ENCODE measurements at places on chromosomes 3 and 15. TPM values are rescaled to one million over a fixed set of nuclear protein-coding genes. Genes with fewer than 3 reads are reported as not detected.

GRCh38 chr3:72214066-72214951 lies 429.4 kb upstream of the PROK2 start:
- H3K4me1 ChIP-seq: no peaks in the 10 kb centered on the region
- H3K36me3 ChIP-seq: no peaks in the 10 kb centered on the region
- no peak overlapping the region for H3K4me3 ChIP-seq
- H3K27me3 ChIP-seq: peaks cover 4% of the 10 kb centered on the region
- no peak overlapping the region for H3K27ac ChIP-seq

GRCh38 chr3:21259896-21260295 lies 491.1 kb downstream of the ZNF385D start:
- H3K36me3 ChIP-seq: no peaks in the 10 kb centered on the region
- no peaks in the 10 kb centered on the region for H3K27me3 ChIP-seq
- H3K27ac ChIP-seq: no peak overlapping the region
- no peak for DNase-seq
- H3K4me1 ChIP-seq: no peaks in the 10 kb centered on the region

GRCh38 chr15:99424978-99425656 lies 140.7 kb upstream of the MEF2A start:
- peak; percentile 19 for DNase-seq
- H3K4me3 ChIP-seq: no peak overlapping the region
- H3K36me3 ChIP-seq: no peaks in the 10 kb centered on the region

DNA sequence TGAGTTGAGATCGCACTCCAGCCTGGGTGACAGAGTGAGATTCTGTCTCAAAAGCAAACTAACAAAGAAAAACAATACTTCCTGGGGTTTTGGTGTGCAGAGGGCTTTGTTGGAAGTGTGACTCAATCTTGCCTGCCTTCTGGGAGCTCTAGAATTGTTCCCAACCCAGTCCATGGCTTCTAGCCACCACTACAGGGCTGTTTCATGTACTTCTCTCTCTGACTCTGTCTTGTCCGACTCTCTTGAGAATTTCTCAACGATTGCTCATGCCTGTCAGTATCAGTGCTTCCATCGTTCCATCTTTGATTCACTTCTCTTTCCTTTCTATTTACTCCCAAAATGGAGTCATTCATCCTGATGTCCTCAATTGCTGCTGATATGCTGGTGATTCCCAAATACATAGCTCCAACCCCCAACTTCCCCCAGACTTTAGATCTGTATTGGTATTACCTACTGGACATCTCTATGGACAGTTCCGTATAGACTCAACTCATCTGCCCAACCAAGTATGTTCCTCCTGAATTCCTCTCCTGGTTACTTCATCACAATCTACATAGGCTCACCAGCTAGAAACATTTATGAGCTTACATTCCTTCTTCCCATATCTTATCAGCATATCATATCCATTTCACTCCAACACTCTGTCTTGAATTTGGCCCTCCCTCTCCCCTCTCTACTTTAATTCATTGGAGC lies 1.8 kb upstream of the AP2M1 start:
- H3K27ac ChIP-seq: no peak overlapping the region
- no peak overlapping the region for H3K4me3 ChIP-seq
- H3K36me3 ChIP-seq: peaks cover 45% of the 10 kb centered on the region
- DNase-seq: no peak

GRCh38 chr3:78129707-78130106 lies 1089.8 kb downstream of the ROBO2 start:
- H3K36me3 ChIP-seq: no peaks in the 10 kb centered on the region
- H3K4me1 ChIP-seq: no peaks in the 10 kb centered on the region
- no peak overlapping the region for H3K27ac ChIP-seq
- H3K27me3 ChIP-seq: no peaks in the 10 kb centered on the region
- DNase-seq: no peak
- no peak overlapping the region for H3K4me3 ChIP-seq

DNA sequence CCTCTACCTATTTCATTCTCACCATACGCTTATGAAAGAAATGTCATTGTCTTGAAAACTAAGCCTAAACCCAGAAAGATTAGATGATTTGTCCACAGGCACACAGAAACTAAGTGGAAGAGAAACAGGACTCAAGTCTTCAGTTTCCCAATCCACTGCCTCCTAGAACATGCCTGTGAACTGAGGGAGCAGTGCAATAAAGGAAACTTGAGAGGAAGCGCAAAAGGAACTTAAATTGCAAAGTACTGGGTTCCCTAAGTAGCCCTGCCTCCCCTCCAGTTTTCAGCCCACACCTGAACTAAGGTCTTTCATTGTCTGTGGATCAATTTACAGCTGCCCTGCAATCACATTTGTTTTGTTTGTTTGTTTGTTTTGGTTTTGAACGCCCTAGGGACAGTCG lies 56.7 kb upstream of the TSEN2 start:
- no peaks in the 10 kb centered on the region for H3K36me3 ChIP-seq
- H3K27ac ChIP-seq: no peak overlapping the region
- H3K27me3 ChIP-seq: peaks cover 8% of the 10 kb centered on the region
- H3K4me1 ChIP-seq: no peaks in the 10 kb centered on the region

DNA sequence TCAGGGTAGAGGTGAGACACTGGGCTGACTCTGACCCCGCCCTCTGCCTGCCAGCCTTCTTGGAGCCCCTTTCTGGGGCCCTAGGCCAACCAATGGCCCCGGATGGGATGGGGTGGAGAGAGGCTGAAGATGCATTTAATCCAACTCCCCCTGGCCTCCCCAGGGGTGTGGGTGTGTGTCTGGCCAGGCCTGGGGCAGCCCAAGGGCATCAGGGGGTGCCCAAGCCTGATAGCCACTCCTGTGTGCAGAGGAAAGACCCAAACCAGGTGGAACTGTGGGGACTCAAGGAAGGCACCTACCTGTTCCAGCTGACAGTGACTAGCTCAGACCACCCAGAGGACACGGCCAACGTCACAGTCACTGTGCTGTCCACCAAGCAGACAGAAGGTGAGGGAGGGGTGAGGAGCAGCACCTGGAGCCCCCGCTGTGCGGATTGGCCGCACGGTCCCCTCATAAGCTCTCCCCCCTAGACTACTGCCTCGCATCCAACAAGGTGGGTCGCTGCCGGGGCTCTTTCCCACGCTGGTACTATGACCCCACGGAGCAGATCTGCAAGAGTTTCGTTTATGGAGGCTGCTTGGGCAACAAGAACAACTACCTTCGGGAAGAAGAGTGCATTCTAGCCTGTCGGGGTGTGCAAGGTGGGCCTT lies 9.5 kb downstream of the SPINT1 start:
- no peak overlapping the region for H3K27ac ChIP-seq
- H3K4me1 ChIP-seq: peaks cover 2% of the 10 kb centered on the region
- H3K27me3 ChIP-seq: no peaks in the 10 kb centered on the region
- no peak for DNase-seq

GRCh38 chr3:27666708-27667107 lies 55.4 kb downstream of the EOMES start:
- H3K27me3 ChIP-seq: no peaks in the 10 kb centered on the region
- no peaks in the 10 kb centered on the region for H3K36me3 ChIP-seq
- H3K27ac ChIP-seq: peak overlapping the region; percentile 47
- no peak for DNase-seq

FGF7 gene
- total RNA-seq: not detected

RASL12 gene
- total RNA-seq: not detected

KPNA4 gene
- 43.4 TPM for total RNA-seq

C3orf49 gene
- not detected for total RNA-seq

LDHAL6B gene
- total RNA-seq: not detected

HACD2 gene
- 31.9 TPM for total RNA-seq
